ENCODE measurements at places on chromosomes 12 and 14.

DNA sequence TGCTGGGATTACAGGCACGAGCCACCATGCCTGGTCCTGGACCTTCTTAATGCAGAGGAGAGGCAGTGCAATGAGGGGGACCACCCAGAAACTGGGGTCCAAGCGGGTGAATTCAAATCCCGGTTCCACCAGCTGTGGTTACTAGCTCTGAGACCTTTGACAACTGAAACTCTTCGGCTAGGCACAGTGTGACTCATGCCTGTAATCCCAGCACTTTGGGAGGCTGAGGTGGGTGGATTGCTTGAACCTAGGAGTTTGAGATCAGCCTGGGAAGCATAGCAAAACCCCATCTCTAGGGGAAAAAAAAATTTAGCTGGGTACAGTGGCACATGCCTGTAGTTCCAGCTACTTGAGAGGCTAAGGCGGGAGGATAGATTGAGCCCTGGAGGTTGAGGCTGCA is 5.0 kb upstream of the CD4 start:
- DNase-seq, result no peak

- DNase-seq, result no peak
These were observed 363.4 kb downstream of the DAD1 start for GRCh38 chr14:22225516-22226140.

GRCh38 chr12:5114436-5114835 is 70.8 kb downstream of the KCNA5 start:
- no peak for DNase-seq

DNA sequence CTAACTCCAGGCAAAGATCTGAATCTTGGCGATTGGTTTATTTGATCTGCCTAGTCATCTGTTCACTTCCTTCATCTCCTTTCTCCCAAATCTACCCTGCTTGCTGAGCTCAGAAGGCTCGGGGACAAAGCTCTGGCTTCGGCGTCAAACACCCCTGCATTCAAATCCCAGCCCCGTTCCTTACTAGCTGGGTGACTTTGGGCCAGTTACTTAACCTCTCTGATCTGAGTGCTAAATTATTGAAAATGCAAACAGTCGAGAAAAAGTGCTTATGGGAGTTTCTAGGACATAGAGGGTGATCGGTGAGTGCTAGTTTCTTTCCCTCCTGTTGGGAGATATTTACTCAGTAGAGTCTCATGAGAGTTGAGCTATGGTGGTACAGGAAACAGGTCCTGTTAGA is 121.2 kb upstream of the RFLNA start:
- no peak for DNase-seq

- DNase-seq, result no peak
These were observed 946 bp downstream of the DDX24 start for GRCh38 chr14:94079891-94080620.

GRCh38 chr14:23297611-23298277 is 4.9 kb downstream of the PPP1R3E start:
- no peak for DNase-seq

- DNase-seq, result no peak
These were observed 795.5 kb downstream of the AACS start for GRCh38 chr12:125860672-125861288.

GRCh38 chr12:1540690-1541089 is 53.7 kb downstream of the FBXL14 start:
- no peak for DNase-seq

GRCh38 chr14:104651876-104652260 is 37.5 kb upstream of the INF2 start:
- DNase-seq, result no peak

GRCh38 chr14:91021991-91022621 is 38.3 kb downstream of the RPS6KA5 start:
- no peak for DNase-seq

- DNase-seq, result no peak
These were observed 19.1 kb downstream of the HDAC7 start for GRCh38 chr12:47800582-47800981.

DNA sequence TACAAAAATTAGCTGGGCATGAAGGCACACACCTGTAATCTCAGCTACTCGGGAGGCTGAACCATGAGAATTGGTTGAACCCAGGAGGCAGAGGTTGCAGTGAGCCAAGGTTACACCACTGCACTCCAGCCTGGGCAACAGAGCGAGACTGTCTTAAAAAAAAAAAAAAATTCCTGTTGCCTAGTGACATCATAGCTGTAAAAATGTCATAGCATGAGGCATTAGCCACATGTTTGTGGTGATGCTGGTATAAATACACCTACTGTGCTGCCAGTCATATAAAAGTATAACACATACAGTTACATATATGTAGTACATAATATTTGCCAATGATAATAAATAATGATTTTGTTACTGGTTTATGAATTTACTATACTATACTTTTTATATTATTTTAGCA is 22.2 kb downstream of the SLC41A2 start:
- DNase-seq, result no peak

DNA sequence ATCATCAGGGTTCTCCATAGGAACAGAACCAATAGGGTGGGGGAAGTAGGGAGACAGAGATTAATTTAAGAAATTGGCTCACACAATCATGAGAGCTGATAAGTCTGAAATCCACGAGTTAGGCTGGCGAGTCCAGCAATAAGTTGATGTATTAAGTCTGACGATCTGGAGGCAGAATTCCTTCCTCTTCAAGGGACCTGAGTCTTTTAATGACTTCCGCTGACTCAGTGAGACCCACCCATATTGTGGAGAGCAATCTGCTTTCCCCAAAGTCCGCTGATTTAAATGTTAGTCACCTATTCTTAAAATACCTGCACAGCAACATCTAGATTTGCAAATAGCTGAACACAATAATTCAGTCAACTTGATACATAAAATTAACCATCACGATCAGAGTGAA is 97.8 kb downstream of the SPTSSA start:
- no peak for DNase-seq

DNA sequence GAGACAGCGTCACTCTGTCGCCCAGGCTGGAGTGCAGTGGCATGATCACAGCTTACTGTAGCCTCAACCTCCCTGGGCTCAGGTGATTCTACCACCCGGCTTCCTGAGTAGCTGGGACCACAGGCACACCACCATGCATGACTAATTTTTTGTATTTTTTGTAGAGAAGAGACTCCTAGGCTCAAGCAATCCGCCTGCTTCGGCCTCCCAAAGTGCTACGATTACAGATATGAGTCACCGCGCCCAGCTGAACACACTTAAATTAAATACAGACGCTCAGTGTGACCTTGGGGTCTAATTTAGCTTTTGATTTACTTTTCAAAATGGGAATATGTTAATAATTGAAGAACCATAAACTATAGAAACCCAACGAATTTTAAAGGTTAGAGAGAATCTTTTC is 77.2 kb downstream of the C2CD5 start:
- no peak for DNase-seq

GRCh38 chr12:120495731-120496412 is at the start of gene DYNLL1:
TSS of gene DYNLL1 (plus strand) at chr12:120496113. CDS start at chr12:120496422, 309 bp downstream.
- DNase-seq, result peak; percentile 98

- no peak for DNase-seq
These were observed at the start of gene SLC6A13 for GRCh38 chr12:262817-263216. TSS of gene SLC6A13 (minus strand) at chr12:262836. CDS start at chr12:260052, 2,784 bp downstream.

- no peak for DNase-seq
These were observed 366 bp downstream of the LPCAT3 start for GRCh38 chr12:7017870-7018349.

GRCh38 chr12:40726366-40726765 is 34.1 kb downstream of the CNTN1 start:
- no peak for DNase-seq

DNA sequence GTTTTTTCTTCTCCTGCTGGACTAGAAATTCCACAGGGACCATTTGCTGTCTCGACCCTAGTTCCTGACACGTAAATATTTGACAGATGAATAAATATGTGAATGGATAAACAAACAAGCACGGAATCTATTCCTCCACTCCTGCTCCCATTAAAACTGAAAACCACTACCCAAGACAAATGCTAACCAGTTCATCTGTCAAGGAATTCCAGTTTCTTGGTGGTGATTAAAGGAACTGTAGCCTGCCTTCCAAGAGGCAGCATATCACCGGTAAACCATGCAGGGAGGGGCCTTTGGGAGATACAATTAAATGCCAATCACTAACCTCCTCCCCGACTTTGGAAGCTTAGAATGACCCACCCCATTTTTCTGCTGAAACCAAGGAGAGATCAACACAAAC is 95.4 kb downstream of the TTC7B start:
- no peak for DNase-seq

DNA sequence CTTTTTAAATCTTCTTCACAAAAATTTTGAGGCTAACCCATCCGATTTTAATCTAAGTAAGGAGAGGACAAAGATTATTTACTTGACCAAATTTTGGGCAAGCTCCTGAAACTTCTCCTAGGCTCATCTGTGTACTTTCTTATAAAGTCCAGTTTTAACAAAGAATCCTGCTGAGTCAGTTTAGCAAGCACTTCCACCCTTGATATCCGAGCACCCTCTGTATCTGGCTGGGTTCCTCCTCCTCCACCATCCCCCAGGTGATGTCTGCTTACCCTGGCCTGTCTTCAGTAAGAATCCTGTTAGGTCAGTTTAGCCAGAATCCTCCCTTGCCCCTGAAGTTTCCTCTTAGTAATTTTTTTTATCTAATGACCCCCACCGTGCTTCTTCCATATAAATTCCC is 140.5 kb downstream of the PHLDA1 start:
- no peak for DNase-seq

- no peak for DNase-seq
These were observed 221.0 kb downstream of the ASCL1 start for GRCh38 chr12:103178366-103179080.

DNA sequence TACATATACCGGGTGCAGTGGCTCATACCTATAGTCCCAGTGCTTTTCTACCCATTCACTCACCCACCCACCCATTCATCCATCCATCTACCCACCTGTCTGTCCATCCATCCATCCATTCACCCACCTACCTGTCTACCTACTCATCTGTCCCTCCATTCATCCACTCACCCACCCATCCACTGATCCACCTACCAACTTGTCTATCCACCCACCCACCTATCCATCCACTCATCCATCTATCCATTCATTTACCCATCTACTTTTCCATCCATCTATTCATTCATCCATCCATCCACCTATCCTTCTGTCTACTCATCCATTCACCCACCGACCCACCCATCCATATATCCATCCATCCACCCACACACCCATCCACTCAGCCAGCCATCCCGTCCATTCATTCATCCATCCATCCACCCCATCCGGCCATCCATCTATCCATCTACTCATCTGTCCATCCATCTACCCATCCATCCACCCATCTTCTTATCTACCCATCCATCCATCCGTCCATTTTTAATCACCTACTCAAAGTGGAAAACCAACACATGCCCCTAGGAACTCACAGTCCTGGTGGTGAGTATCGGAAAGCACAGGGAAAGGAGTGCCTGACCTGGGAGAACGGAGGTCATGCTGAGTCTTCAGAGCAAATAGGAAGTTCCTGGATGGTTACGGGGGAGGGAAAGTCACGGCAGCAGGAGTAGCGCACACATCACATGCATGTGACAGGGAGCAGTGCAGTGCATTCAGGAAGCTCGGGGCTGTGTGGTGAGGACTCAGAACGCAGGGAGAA is 20.0 kb downstream of the DDX51 start:
- no peak for DNase-seq

GRCh38 chr12:97118796-97119375 is 211.8 kb downstream of the NEDD1 start:
- no peak for DNase-seq

DNA sequence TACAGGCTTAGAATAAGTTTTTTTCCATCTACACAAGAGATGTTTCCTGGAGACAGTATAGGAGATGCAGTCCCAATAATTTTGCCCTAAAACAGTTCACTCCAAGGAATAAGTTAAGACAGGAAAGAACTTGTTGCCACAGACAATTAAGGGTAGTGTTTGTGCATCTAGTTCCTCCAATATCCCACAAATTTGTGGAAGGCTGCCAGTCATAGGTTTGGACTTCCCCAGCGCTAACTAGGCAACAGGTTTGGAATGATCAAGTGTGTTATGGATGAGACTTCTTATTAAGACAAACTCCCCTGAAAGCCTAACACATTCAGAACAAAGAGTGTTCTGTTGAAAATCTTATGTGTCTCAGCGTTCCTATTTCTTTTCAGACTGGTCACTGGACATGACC is 611.0 kb downstream of the CCER1 start:
- no peak for DNase-seq

- no peak for DNase-seq
These were observed 139.3 kb upstream of the LMNTD1 start for GRCh38 chr12:25692115-25693035.

- no peak for DNase-seq
These were observed 452.4 kb upstream of the NOVA1 start for GRCh38 chr14:27050208-27050607.

- no peak for DNase-seq
These were observed 408.2 kb downstream of the AEBP2 start for GRCh38 chr12:19847294-19848059.

GRCh38 chr14:40010961-40011360 is 578.7 kb upstream of the FBXO33 start:
- DNase-seq, result no peak

DNA sequence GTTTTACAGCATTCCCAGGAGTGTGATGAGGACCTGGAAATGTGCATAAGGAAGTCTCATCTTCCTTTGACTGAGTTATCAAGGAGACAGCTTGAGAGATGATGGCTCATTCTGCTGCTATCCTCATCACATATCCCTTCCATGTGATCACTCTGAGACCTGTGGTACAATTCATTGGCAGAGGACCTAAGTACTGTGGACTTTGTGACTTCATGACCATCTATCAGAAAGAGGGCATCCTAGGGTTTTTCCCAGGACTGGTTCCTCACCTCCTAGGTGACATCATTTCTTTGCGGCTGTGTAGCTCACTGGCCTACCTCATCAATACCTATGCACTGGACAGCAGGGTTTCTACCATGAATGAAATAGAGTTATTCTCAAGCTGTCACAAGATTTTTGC is 172.1 kb upstream of the PLEKHG7 start:
- DNase-seq, result no peak

DNA sequence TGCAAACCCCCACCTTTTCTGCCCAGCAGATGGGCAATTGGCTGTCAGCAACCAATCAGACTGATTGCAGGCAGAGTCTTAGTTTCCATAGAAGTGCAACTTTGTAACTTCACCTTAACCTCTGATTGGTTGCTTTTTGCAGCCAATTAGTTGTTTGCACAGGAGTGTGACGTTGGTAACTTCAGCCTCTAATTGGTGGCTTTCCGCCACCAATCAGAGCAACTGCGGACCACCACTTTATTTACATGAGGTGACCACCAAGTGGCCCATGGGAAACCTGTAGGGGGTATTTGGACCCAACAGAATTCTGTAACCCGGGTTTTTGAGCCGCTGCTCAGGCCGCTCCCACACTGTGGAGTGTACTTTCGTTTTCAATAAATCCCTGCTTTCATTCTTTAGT is 32.3 kb downstream of the CDKN1B start:
- no peak for DNase-seq
